ENCODE measurements at places on chromosomes 7 and 10.

DNA sequence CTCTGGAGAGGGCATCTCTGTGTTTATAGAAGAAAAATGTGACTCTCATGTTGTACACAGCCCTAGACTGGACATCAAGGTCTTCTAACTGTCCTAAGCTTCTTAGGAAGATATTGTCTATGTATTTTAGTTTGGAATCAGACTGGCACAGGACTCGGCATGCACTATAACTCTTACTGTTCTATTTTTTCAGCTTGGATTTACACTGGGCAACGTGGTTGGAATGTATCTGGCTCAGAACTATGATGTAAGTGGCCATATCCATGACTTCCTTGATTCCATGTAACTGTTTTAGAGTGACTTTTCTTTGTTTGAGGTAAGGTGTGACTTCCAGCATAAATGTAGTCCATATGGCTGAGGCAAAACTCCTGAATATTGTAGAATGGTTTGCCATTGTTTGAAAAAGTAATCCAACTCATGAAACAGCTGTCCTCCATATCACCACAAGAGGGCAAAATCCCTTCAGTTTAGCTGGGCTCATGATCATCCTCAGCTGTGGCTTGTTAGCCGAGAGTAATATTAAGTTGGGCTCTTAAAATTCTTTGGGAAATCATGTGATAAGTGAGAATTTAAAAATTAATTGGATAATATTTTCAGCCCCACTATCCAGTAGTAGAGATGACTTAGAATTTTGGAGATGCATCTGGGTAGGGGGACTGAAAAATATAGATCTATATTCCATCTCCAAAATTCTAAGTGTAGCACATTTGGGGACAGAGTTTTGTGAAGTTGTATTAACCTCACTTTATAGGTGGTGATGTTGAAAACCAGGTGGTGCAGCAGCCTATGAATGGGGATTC, 10.4 kb downstream of the STMP1 start:
- peak; percentile 78 for DNase-seq

- DNase-seq: no peak
Measured at GRCh38 chr7:144842377-144842851, 6.6 kb upstream of the TPK1 start.

DNA sequence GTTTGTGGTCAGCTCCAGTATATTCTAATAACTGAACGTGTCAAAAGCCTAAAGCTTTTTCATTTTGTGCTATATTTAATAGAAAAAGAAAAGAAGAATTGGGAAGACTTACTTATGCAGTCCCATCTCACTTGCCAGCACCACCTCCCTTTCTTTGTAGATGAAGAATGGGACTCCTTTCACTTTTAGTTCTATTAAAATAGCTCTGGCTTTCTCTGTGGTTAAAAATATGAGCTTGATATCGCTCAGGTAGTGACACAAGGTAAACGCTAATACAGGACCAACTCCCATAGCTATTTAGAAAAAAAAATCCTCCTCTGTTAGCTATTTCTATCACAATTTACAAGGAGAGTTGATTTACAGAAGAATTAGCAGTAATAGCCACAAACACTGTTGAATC, 176.8 kb downstream of the PDE1C start:
- no peak for DNase-seq

DNA sequence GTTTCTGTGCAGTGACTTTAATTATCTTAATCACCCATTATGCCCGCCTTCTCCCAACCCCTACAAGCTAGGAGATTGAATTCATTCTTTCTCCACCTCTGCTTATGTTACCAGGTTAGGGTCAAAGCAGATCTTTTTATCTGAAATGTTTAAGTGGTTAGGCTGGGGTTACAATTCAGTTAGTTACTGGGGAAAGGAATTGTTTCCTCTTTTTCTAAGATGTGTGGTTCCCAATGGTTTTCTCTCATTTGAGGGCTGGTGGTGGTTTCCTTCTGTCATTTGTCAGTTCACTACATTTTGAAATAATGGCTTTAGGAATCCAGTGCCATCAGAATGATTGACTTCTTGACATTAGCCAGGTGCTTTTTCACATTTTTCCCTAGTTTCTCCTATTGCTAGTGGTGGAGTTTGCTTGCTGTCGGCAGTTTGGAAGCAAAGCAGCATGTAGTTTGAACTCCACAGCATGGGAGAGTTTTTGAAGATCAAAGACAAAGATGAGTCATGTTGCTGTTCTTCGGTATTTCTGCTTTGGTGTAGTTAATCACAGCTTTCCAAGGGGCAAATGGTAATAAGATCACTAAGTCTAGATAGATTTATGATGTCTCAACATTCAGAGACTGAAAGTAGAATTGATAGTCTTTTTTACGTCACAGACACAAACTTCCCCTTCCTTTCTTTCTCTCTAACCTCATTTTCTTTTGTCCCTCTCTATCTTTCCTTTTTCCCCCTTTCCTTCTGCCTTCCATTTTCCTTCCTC, 168.2 kb downstream of the SND1 start:
- DNase-seq: no peak

Data from hematopoietic multipotent progenitor cell treated with erythropoietin and hydrocortisone succinate and interleukin-3 and kit ligand, for 15 days (in vitro differentiated cells).